ENCODE measurements at places on chromosomes 2 and 18.

GRCh38 chr18:48806551-48807261, 144.1 kb downstream of the SMAD7 start:
- H3K4me3 ChIP-seq: no peak overlapping the region
- peaks cover 5% of the 10 kb centered on the region for H3K4me1 ChIP-seq
- DNase-seq: no peak
- H3K36me3 ChIP-seq: no peaks in the 10 kb centered on the region

GRCh38 chr2:62474176-62474575, 31.8 kb downstream of the TMEM17 start:
- peaks cover 97% of the 10 kb centered on the region for H3K4me1 ChIP-seq
- no peak overlapping the region for H3K27ac ChIP-seq
- no peak overlapping the region for H3K4me3 ChIP-seq
- no peak for DNase-seq

GRCh38 chr18:48336332-48336731, 72.9 kb downstream of the ZBTB7C start:
- peaks cover 7% of the 10 kb centered on the region for H3K4me1 ChIP-seq
- H3K27me3 ChIP-seq: no peaks in the 10 kb centered on the region
- no peaks in the 10 kb centered on the region for H3K36me3 ChIP-seq
- DNase-seq: no peak

- no peaks in the 10 kb centered on the region for H3K4me1 ChIP-seq
- no peak overlapping the region for H3K4me3 ChIP-seq
- H3K27me3 ChIP-seq: no peaks in the 10 kb centered on the region
- no peak for DNase-seq
Observed at GRCh38 chr2:168500516-168500915, 44.4 kb downstream of the CERS6 start.

Data from esophagus squamous epithelium (tissue), 5 donors.